Stimulated activated CD8-positive, alpha-beta memory T cell treated with anti-CD3 and anti-CD28 coated beads, Interleukin-4, amount 100 ng/mL, for 1 hour (primary cell): ENCODE measurements at places on chromosomes 5 and 9.

GRCh38 chr5:71934322-71934721 lies 173.0 kb upstream of the MAP1B start:
- no peak for DNase-seq

GRCh38 chr5:140677947-140678346 lies 4.6 kb upstream of the DND1 start:
- DNase-seq, result no peak

DNA sequence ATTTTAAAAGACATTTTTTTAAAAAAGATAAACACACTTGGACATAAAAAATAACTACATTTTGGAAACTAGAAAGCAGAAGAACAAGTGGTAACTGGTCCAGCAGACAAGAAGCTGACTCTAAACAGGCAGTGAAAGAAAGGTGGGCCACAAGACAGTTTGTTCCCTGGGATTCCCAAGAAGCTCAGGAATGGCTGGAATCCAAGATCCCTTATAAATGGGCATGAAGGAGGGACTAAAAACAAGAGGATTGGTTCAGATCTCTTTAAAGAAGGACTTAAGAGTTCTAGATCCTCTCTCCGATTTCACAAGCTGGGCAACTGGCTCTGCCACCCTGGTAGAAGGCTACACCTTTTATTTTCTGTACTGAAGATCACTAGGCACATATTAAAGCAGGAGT lies 102.8 kb downstream of the ARL15 start:
- DNase-seq, result no peak

- no peak for DNase-seq
Measured at GRCh38 chr9:114666851-114667250, 9.2 kb upstream of the TEX53 start.

DNA sequence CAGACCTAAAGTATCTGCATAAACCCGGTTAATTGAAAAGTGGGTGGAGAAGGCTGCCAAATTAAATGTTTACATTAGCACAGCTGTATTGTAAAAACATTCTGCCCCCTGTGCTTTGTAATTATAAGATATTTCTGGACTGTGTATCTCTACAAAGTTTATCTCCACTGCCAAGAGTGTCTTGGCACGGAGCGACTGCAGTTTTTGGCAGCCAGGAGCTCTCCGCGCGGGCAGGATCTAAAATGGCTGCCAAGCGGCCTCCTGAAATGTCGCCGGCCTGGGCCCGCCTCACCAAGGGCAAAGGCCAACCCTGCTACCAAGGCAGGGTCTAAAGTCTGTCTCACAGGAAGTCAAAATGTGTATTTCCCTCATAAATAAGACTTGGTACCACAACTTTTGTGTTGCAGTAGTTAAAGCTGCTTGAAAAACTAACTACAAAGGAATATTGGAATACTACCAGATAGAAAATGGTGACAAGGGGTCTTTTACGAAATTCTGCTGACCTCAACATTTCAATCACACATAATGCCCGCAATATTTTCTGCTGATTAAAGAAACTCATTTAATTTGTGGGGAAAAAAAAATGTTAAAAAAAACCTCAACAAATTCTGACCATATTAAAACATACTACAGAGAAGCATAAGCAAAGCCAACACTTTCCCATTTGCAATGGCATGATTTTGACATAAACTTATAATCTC lies 110.4 kb downstream of the NFIB start:
- no peak for DNase-seq
